ENCODE measurements at places on chromosomes 2 and 18.

- DNase-seq: no peak
Observed at GRCh38 chr18:34223893-34224422, 755 bp downstream of the NOL4 start.

- DNase-seq: no peak
Observed at GRCh38 chr2:30280596-30281434, 49.5 kb downstream of the LBH start.

GRCh38 chr2:59713577-59713976 lies 839.9 kb downstream of the BCL11A start:
- DNase-seq: no peak

GRCh38 chr18:478681-479080 lies 21.8 kb downstream of the COLEC12 start:
- DNase-seq: no peak

- DNase-seq: no peak
Observed at GRCh38 chr2:128797937-128798336, 479.3 kb upstream of the HS6ST1 start.

GRCh38 chr2:128608921-128609880 lies 290.5 kb upstream of the HS6ST1 start:
- peak; percentile 32 for DNase-seq

DNA sequence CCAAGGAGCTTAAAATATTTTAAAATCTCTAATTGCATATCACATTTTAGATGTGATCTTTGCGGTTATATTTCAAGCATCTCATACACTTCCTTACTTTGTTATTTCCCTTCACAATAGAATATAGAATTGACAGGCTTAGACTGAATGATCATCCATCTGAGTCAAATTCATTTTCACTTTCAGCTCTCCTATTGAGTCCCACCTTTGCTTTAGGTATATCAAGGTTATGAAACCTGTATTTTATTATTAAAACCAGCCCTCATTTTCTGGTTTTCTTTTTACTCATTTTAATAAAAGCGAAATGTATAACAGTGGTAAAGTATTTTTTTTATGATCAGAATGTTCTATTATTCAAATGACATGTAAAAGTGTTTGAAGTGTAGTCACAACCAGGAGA lies 162.9 kb upstream of the KYNU start:
- DNase-seq: no peak

DNA sequence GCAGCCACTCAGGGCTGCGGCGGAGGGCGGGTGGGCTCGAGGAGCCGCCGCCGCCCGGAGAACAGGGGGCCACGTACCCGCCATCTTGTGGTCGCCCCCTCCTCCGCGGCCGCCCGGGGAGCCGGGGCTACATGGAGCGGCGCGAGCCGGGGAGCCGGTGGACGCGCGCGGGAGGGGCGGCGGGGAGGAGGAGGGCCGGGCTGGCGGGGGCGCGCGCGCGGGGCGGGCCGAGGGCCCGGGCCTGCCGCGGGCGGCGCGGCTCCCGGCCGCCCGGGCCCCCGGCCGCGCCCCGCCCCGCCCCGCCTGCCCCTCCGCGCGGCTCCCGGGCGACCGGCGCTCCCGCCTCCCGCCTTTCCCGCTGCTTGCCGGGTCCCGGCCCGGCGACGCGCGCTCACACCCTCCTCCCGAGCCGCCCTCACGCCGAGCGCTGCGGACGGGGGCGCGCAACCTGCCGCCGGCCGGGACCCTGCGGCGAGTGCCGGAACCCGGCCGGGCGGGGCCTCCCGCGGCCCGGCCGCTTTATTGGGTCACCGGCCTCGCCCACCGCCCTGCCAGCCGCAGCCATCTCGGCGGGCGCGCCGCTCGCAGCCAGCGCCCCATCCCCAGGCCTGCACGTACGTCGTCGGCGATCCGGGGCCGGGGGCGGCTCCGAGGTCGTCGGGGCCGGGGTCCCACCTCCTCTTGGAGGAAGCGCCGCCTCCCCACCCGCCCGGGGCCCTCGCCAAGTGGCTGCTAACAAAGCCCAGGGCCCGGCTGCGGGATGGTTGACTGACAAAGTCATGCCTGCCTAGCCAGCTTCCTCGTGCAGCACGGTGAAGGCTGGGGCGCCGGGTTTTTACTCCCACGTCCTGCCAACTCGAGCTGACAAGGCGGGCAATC lies at the start of gene PPP4R1:
TSS of gene PPP4R1 (minus strand) at position 159 of the 879 bp plus-strand sequence. CDS start at position 84, 75 bp downstream.
- DNase-seq: peak; percentile 88

GRCh38 chr2:47401789-47402554 lies 984 bp upstream of the MSH2 start:
- no peak for DNase-seq

DNA sequence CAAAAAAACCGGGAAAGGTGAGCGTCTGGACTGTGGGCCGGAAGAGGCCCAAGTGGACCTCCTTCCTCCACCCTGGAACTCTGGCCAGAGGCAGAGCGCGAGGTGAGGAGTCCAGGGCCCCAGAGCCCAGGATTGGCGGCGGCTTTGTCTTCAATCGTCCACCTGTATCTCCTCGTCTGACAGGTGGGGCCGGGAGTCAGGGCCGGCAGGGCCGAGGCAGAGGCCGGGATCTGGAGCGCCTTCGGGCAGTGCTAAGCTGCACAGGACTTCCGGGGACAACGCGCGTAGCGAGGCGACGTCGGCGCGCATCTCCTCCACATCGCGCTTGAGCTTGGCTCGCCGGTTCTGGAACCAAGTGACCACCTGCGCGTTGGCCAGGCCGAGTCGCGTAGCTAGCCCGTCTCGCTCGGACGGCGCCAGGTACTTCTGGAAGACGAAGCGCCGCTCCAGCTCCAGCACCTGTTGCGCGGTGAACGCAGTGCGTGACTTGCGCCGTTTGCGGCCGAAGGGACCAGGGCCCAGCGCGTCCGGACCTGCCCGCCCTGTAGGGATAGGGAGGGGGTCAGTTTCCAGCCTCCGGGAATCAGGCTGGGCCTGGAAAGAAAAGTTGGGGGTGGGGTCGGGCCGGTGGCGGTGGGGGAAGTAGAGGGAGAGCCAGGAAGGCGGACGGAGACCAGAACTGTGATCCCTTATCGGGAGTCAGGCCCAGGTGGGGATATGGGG lies 1.5 kb downstream of the LBX2 start:
- DNase-seq: no peak

DNA sequence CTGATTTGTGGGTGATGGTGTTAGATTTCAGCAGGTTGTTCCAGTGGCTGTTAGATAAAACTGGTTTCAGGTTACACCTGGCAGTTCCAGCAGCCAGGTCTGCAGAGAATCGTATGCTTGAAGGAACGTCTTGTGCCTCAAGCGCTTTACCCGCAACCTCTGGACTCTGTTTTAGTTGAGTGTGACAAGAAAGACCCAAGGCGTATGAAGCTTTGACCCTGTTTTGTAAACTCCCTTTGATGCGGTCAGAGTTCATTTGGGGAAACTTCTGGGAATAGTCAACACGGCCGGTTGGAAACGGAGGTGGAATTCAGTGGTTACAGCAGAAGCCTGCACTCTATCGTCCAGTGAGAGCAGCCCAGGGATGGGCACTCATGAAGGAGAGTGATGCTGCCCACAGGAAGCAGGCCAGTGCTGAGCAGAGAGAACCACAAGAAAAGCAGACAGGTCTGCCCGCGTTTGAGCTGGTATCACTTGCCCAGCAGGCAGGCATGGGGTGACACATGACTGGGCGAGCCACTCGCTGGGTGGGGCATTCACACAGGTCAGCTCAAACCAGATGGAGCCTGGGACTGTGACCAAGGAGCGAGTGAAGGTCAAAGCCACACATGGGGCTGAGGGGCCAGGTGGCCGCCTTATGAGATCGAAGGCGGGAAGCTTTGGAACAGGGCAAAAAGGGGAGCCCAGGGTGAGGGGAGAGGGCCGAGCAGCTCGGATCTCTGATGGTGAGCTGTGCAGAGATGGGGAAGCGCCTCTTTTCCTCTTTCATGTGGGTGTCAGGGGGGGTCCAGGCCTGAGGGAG lies 99.6 kb upstream of the MBOAT2 start:
- DNase-seq: no peak

DNA sequence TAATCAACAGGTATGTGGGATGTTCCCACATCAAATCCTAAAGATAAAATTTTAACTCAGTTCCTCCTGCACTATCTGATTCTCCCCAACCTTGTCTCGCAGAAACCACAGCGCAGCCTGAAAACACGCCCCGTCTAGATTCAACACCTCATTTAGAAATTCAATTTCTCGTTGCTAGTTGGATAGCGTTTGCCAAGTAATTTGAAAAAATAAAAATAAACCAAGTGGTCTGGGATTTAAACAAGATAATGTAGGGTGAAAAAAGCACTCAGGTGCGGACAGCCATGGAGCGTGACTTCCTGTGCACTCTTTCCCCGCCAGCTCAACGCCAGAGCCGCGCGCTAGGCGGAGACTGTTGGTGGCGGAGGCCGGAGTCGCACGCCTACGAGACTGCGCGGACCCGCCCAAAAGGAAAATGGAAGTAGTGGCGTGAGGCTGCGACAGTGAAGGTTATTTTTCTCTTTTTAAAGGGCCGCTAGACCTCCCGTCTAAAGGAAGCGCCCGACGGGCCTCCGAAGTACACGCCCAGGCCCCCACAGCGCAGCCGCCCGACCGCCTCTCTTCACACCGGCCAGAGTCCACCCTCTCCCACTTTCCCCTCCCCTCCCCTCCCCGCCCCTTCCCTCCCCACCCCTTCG lies 615 bp upstream of the CCNT2 start:
- no peak for DNase-seq

GRCh38 chr2:6639929-6640620 lies 225.6 kb downstream of the CMPK2 start:
- no peak for DNase-seq

DNA sequence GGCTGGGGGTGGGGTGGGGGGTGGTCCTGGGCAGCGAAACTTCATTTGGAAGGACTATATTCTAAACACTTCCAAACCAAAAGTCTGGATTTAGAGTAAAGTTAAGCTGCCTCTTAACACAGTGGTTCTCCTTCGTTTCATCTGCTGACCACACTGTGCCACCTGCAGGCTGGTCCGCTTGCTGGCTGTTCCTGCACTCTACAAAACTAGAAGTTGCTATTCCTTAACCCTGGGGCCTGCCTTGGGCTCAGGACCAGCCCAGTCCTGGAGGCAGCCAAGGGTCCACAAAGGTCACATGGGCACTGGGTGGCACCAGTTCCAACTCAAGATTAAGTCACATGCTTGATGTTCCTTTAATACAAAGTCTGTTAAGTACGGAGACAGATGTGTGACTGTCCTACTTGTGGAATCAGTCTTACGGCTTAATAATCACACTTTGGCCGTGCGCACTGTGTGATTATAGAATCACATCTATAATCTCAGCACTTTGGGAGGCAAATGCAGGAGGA lies 195.4 kb downstream of the FAM210A start:
- DNase-seq: peak; percentile 78

DNA sequence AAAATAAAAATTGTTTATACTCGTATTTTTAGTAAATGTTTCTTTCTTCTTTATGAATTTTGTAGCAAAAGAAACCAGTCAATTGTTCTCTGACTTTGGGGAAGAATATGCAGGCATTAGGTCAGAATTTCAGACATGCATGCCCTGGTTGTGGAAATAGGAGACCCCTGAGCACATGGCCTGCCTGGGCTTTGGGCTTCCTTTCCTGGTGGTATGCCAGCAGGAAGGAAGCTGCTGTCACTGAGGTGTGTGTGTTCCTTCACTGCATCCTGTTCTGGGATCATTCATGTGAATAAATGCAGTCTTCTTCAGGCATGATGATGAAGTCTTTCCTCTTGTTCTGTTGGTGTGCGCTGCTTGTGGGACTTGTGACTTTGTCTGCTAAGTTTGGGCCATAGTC lies 920.2 kb upstream of the VRK2 start:
- no peak for DNase-seq

DNA sequence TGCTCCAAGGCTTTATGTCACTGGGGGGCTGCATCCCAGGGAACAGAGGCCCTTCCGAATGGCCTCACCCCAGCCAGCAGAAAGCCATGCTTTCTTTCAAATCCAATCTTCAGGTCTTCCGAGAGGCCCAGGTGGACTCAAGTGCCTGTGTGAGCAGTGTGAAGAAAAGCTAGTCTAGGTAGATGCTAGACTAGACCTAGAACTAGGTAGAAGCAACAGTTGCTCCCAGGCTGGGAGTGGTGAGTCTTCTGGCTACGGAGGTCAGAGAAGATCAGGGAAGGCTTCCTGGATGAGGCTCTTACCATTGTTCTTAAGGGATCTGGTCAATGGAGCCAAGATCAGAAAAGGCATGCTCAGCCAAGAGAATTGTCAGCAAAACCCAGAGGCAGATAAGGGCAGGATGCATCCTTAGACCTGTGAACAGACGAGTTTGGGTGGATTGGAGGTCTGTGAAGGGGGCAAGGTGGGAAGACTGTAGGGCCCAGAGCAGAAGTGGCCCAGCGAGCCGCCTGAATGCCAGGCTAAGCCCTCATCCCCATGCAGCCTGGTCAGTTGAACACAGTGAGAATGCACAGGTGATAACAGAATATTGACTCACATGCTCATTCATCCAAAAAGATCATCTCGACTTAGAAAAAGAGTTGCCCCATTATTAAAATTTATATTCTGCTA lies 110.8 kb downstream of the SMAD7 start:
- DNase-seq: no peak

DNA sequence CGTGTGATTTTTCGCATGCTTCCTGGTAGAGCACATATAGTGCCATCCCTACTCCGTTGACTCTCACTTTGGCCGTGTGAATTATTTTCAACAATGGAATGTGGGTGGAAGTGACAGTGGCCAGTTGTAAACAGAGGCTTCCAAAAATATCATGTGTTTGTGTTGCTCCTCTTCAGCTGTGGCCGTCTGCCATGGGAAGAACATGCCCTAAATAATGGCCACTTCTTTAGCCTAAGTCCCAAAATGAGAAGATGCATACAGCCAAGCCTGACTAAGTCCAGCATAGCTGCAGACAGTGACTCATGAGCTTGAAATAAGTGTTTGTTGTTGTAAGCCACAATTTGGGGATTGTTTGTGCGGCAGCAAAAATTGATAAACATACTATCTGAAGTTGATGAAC lies 8.9 kb upstream of the GALNT1 start:
- no peak for DNase-seq

- no peak for DNase-seq
Observed at GRCh38 chr2:64992990-64993389, 3.8 kb downstream of the SLC1A4 start.

- no peak for DNase-seq
Observed at GRCh38 chr18:56444201-56444600, 194.2 kb downstream of the TXNL1 start.

DNA sequence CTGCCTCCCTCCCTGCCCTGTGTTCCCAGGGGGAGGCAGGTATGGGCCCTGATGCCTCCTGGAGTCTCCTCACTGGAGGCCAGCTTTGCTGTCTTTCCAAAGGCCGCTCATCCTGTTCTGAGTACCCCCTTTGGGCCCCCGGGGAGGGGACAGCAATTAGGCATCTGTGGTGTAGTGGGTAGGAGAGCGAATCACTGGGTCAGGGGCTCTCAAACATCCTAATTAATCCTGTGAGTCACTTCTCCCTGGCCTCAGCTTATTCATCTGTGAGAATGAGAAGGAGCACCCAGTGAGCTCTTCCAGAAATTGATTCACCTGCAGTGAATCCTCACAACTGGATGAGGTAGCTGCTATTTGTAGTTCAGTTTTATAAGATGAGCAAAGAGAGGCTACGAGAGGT lies 16.4 kb downstream of the TET3 start:
- no peak for DNase-seq

GRCh38 chr2:31523871-31524492 lies 56.8 kb downstream of the SRD5A2 start:
- peak; percentile 58 for DNase-seq

GRCh38 chr2:100390001-100390940 lies 27.2 kb downstream of the CHST10 start:
- DNase-seq: no peak
